T-cell (primary cell): ENCODE measurements at places on chromosomes 16 and 17.

GRCh38 chr17:28544402-28545140 lies 7.9 kb downstream of the UNC119 start:
- DNase-seq = no peak

DNA sequence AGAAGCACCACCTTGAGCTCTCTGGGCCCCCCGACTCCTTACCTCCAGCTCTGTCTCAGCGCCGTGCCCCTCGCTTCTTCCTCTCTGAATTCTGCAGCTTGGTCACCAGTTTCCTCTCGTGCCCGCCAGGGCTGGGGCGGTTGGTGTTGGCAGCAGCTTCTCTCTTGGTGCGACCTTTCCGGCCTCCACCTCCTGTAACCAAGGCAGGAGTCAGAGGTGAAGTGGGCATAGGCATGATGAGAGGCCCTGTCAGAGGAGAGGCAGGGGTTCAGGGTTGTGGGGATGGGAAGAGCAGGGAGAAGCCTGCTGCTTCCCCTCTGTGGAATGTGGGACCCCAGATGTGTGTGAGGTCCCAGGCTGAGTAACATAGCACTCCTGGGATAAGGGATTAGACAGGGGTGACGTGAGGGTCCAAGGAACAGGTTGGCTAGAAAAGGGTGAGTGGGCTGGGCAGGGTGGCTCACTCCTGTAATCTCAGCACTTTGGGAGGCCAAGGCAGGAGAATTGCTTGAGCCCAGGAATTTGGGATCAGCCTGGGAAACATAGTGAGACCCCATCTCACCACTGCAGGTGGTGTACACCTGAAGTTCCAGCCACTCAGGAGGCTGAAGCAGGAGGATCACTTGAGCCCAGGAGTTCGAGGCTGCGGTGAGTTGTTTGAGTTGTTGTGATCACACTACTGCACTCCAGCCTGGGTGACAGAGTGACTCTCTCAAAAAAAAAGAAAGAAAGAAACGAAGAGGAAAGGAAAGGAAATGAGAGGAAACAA lies 626 bp downstream of the NUPR1 start:
- no peak for DNase-seq

DNA sequence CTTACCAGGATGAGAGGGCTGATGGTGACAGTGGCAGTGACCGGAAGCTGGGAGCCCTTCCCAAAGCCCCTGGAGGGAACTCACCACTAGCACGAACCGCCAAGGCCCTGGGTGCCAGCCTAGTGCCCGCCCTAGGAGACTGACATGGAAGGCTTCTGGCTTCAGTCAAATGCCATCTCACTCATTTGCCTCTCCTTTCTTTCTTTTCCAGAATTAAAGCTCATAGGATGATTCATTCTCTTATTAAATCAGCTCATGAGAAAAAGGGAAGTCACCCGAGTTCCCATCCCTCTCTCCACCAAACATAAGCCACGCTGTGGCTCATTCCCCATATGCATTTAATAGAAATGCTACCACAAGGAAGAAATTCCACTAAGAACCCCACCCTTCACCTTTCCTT lies 12.1 kb downstream of the CUEDC1 start:
- DNase-seq = no peak

DNA sequence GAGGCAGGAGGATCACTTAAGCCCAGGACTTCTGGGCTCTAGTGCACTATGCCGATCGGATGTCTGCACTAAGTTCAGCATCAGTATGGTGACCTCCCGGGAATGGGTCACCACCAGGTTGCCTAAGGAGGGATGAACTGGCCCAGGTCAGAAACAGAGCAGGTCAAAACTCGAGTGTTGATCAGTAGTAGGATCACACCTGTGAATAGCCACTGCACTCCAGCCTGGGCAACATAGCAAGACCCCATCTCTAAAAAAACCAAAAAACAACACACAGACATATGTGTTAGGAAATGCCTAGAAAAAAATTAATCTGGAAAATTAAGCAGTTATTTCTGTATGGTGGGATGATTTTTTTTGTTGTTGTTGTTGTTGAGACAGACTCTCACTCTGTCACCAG lies 127.0 kb downstream of the RAB11FIP4 start:
- DNase-seq = no peak

- DNase-seq = no peak
Observed at GRCh38 chr17:11608396-11608795, 10.1 kb downstream of the DNAH9 start.

DNA sequence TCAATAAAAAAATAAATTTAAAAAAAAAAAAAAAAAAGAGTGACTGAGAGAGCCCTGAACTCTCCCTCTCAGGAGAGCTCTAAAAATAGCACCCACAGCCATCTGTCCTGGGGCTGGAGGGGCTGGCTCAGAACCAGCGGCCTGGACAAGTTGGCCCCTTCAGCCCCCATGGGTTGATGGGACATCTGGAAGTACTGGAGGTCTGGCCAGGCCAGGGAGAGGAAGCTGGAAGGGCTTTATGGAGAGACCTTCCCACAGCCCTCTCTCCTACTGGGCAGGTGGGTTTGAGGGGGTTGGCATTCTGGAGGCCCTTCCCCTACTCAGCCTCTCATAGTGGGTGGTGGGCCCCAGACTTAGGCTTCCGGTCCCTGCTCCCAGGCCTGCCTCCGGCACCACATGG lies 93.7 kb upstream of the TMEM97 start:
- DNase-seq = no peak

- DNase-seq = no peak
Observed at GRCh38 chr16:12682432-12683165, 121.1 kb downstream of the CPPED1 start.

- DNase-seq = peak; percentile 85
Observed at GRCh38 chr16:84726079-84726668, 26.4 kb downstream of the USP10 start.

DNA sequence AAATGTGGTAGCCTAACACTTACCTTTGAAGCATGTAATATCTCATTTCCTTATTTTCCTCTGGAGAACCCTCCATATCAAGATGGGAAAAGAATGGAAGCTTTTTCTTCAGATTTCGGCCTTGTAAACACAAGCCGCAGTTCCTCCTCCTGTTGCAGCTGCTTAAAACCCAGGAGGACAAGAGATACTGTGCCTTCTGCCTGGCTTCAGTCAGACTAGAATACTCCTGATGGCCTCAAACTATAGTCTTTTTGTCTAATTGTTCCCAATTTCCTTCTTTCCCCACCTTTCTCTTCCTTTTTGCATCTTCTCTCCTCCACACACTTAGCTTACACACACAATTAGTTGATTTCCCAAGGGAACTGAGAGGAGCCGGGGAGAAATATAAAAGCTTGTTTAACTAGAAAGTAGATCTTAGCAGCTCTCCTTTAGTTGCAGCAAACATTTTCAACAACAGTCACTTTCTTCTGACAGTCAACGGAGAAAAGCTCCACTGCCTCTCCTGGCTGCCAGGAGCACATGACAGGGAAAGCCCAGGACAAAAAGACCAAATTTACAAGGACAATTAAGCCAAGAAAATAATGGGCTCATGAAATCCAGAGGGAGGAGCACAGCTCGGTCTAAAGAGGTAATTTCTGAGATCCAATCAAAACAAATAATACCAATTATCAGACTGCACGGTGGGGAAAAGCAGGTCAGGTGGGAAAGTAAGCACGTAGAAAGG lies 76.4 kb upstream of the C17orf78 start:
- DNase-seq = no peak

- no peak for DNase-seq
Observed at GRCh38 chr16:59410451-59410850, 676.3 kb upstream of the GOT2 start.

GRCh38 chr16:71473891-71474290 lies 11.8 kb upstream of the ZNF23 start:
- no peak for DNase-seq

GRCh38 chr17:72515291-72516065 lies 394.7 kb downstream of the SOX9 start:
- DNase-seq = no peak

DNA sequence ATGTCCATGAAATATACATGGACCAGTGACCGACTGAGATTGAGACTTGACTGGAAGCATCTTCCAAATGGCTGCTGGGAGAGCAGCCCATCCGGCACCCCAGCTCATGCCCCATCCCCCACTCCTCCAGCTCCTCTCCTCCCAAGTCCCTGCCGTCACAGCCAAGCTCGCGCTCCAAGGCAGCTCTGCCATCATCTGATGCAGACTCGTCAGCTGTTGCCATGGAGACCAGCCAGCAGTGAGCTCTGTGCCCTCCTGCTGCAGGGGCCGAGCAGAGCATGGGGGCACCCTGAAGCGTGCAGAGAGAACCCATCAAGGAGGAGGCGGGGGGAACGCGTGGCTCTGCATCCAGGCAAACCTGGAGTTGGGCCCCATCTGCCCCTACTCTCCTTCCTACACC lies 74.5 kb upstream of the TNRC6C start:
- DNase-seq = peak; percentile 36

DNA sequence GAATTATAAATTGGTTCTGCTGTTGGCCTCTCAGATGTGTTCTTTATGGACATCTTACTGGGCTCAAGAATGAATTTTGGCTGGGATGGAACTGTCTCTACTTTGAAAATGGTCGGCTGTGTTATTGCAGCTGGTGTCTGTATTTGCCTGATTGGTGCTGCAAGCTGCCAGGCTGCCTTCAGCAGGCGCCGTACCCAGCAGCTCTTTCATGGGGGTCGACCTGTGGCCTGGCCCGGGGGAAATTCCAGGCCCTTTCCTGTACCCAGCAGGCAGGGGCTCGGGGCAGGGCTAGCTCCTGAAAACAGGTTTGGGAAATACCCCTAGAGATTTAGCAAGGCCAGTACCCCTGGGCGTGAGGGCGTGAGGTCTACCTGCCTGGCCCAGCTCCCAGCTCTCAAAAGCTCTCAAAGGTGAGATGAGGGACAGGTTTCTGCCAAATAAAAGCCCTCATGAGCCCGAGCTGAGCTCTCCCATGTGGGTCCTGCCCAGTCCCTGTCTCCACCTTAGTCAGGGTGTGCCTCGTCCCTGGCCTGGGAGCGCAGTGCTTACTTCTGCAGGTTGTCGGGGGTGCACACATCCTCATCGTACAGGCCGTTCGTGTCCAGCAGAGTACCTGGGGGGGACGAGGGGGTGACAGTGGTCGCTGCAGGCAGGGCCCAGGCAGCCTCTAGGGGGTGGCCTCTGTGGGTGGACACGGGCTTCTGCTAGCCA lies 52.3 kb downstream of the PRMT7 start:
- DNase-seq = no peak

DNA sequence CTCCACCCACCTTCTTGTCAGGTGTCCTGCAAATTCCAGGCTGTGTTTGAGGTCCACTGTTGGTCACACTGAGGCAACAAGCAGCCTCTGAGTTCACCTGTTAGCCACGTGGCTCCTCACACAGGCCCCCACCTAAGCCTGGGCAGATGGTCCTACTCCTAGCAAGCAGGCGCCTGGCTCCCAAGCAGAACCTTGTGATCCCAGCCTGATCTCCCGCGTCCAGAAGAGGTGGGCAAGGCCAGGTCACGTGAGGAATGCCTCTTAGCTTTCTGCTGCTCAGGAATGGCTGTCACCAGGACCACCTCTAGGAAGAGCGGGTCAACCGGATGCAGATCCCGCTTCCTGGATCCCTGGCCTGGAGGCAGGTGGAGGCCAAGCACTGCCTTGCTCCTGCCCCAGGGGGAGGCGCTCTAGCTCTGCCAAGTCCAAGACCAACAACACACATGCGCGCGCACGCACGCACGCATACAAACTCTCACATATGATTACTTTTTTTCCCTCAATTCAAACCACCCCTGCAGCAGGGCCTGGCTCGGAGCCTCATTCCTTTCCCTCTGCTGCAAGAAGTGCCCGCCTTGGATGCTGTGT lies 9.5 kb downstream of the CYB561 start:
- DNase-seq = no peak

- DNase-seq = no peak
Observed at GRCh38 chr16:75021410-75021809, 22.6 kb downstream of the ZNRF1 start.

DNA sequence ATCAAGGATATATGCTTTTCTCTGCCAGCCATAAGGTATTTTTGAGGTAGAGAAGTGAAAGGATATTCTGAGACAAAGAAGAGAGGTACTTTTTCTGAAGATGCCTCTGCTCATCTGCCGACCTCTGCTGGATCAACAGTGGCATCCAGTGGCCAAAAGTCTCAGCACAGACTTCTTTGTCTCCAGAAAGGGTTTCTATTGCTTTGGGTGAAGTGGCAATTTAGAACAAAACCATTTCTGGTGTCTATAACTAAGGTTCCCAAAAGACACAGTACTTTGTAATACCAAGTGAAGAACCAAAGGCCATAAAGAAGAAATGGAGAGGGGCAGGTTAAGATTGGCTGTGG lies 155.2 kb upstream of the C17orf78 start:
- peak; percentile 20 for DNase-seq

DNA sequence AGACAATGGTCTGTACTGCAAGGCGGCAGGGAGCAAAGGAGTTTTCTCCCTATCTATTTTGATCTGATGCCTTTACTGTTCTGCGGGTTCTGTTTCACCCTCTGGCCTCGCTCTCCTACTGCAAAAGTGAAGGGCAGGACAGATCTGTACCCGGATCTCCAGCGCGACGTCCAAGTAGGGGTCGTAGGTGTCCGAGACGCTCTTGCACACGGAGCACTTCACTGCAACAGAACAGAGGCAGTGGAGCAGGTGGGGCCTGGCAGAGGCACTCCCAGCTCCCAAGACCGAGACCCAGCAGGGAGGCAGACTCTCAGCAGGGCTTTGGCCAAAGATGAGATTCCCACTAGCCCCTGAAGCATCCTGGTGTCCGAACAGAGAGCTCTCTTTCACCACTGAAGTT lies 19.8 kb downstream of the USP36 start:
- DNase-seq = no peak

DNA sequence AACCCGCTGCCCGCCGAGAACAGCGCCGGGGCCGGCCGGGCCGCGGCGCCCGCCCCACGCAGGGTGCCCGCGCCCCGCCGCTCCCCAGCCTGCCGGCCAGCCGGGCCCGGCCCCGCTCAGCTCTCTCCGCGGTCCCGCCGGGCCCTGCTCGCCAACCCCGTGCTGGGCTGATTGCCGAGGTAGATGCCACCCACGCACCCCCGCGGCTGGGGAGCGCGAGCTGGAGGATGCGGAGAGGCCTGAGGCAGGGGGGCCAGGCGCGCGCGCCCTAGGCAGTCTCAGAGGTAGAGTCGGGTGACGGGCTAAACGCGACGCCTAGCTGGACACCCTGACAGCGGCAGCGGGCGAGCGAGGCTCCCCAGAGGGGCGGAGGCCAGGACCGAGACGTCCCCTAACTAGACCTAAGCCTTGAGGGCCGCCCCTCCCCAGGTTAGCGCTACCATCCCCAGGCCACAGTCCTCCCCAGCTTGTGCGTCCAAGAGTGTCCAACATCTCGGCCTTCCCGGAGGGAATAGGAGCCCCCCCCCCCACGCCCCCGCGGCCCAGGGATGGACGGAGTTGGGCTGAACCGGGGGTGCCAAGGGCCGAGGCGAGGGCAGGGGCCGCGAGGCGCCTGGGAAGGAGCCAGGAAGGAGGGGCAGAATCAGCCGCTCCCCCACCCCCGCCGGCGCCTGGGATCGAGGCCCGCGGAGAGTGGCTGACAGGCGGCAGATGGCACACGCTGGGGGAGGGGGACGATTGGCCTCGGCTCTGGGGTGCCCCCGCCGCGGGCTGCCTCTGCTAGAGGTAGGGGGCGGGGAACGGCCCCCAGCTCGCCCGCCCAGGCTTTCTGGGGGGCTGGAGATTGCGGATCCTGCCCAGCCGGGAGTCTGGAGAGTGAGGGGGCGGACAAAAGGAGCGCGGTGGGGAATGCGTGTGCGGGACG lies 2.5 kb upstream of the ZNF423 start:
- no peak for DNase-seq

- DNase-seq = no peak
Observed at GRCh38 chr17:559551-560431, 154.8 kb downstream of the VPS53 start.

GRCh38 chr16:56669840-56670619 lies 416 bp downstream of the MT1H start:
- no peak for DNase-seq
